ENCODE measurements at places on chromosomes 2 and 18.
A peak's percentile ranks its signal among the peaks of the same experiment; 100 is the strongest.

- DNase-seq = no peak
Measured at GRCh38 chr2:235605312-235606003, 111.6 kb downstream of the AGAP1 start.

- DNase-seq = no peak
Measured at GRCh38 chr2:181760521-181760920, 80.2 kb upstream of the NEUROD1 start.

DNA sequence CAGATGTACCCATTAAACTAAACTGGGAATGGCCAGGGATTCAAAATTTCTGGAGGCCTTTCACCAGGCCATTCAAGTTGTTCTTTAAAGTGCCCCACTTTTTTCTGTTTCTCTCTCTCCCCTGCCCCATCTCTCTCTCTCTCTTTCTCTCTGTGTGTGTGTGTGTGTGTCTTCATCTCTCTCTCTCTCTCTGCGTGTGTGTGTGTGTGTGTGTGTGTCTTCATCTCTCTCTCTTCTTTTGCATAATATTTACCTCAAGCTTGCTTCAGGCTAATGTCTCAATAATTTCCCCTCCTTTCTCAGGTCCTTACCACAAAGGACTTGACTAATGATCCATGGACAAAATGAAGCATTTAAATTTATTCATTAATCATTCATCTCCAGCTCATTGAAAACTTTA lies 164.2 kb upstream of the KLHL14 start:
- no peak for DNase-seq

- DNase-seq = no peak
Measured at GRCh38 chr2:118801151-118801550, 46.3 kb downstream of the EN1 start.

DNA sequence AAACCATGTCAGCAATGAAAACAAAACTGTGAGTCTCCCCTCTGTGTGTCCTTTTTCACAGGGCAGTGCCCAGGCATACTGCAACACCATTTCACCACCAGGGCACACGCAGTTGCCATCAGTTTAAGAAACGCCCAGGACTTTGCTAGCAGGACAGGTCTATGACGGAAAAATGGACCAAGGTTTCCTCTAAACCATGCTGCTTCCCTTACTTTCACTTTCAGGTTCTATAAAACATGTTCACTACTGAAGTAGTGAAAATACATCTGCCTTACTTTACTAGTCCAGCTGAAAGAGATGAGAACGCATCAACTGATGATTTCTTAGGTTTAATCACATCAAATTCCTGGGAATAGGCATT lies 110.5 kb downstream of the TCF4 start:
- DNase-seq = no peak

DNA sequence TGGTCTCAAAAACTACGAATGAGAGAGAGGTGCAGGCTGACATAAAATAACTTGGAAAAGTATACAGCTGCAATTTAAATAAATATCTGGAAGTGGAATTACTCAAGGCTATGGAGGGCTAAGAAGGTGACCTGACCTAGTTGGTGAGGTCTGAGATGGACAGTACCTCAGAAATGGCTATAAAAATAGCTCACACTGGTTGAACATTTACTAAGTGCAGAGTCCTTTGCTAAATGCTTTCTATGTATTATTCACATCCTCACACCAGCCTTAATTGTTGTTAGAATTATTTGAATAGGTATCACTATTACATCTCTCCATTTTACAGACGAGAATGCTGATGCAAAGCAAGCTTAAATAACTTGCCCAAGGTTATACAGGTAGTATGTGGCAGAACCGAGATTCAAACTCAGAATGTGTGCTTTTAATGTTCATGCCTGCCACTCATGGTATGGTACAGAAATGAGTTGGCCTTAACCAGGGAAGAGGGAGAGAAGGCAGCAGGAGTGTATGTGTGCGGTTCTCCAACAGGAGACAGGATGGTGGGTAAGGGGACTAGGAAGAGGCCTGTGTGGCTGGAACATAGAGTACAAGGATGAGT lies 37.4 kb downstream of the MRPL44 start:
- no peak for DNase-seq

DNA sequence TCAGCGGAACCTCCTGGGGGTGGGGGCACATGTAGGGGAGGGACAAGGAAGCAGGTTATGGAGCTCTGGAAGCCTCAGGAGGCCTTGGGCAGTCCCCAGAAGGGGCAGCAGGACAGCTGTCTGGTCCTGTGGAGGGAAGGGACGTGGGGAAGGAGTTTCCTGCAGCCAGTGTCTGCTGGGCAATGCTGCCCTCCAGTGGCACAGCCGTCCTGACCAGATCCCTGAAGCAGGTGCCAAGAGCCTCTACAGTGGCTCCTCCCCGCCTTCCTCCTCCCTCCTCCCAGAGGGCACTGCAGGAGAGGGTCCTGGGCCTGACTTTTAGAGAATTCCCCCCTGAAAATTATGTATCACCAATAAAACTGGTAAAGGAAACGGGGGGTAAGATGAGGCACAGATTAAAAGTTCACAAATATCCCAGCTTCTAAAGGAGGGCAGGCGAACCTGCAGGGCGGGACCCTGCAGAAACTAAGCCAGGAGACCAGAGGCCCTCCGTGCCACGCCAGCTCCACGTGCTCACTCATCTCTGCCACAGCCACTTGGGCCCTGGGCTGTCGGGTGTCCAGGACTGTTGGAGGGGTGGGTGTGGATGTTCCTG lies 258.5 kb downstream of the TWIST2 start:
- DNase-seq = peak; percentile 9

DNA sequence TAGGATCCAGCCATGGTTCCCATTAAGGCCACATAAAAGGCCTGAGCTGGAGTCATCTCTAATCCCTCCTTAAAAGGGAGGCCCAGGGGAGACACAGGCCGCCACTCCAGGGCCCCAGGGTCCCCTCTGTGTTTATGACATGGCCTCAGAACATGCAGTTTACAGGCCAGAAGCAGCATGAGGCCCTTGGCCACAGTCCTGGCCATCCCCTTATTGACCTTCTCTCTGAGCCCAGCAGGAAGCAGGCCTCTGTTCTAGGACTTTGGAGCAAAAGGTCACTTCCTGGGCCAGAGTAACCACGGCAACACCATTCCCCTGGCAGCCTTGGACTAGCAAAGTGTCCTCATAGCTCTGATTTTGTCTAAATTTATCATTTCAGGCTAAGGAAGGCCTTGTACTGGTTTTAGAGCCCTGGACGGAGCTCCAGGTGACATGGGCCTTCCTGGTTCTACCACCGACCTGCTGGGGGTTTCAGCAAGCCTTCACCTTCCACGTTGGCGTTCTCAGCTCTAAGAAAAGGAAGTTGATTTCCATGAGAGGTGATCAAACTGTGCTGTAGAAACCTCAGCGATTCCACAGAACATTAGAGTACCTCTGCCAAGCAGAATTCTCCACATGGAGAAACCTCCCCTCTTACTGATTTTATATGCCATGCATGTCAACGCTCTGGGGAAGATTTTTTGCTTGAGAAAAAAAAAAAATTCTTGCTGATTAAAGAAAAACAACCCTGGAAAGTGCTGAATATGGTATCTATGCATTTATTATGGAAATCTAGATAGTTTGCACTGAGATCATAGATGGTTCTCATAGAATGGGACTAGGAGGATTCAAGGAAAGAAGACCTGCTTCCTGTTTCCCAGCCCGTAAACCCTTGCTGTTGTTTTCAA lies 53.7 kb downstream of the HS1BP3 start:
- DNase-seq = no peak
